NCI-H2081 treated with DMSO at 0.1 percent for 48 hours (cell line): ENCODE measurements at places on chromosomes 11 and 22.

- DNase-seq = no peak
These were observed 14.0 kb downstream of the B3GAT1 start for GRCh38 chr11:134398079-134398444.

DNA sequence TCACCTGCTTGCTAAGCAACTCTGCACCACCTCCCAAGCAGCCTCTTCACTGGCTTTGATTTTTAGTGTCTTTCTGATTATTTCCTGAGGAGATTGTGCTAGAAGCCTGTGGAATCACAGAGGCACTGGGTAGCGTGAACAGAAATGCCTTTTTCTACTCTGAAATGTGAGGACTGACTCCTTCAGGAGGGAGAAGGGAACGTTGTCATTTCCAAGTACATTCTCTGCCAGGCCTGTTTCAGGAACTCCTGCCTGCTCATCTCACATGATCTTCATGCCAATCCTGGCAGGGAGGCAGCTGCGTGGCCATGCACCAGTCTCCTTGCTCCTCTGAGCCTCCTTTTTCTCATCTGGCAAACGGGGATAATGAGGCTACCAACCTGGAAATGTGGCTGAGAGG is 49.8 kb upstream of the PRDM11 start:
- no peak for DNase-seq

GRCh38 chr11:59668188-59668949 is 468 bp downstream of the PATL1 start:
- no peak for DNase-seq

GRCh38 chr11:75280227-75280701 is 39.7 kb downstream of the TPBGL start:
- DNase-seq = no peak

DNA sequence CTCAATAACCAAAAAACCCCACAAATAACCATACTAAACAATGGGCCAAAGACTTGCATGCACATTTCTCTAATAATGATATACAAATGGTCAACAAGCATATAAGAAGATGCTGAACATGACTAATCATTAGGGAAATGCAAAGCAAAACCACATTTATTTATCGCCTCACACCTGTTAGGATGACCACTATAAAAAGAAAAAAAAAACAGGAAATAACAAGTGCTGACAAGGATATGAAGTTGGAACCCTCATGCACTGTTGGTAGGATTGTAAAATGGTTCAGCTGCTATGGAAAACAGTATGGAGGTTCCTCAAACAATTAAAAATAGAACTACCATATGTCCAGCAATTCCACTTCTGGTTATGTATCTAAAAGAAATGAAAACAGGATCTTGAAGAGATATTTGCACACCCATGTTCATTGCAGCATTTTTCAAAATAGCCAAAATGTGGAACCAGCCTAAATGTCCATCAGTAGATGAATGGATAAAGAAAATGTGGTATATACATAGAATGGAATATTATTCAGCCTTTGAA is 66.2 kb downstream of the AMBRA1 start:
- no peak for DNase-seq

GRCh38 chr11:79121351-79121750 is 319.5 kb downstream of the TENM4 start:
- DNase-seq = no peak

- DNase-seq = no peak
These were observed at the start of gene UNC93B1 for GRCh38 chr11:68003846-68004550. Gene UNC93B1 (minus strand): TSS chr11:68004097. CDS start chr11:68004043, 54 bp downstream.
